Activated CD4-positive, alpha-beta T cell treated with anti-CD3 and anti-CD28 coated beads for 36 hours (primary cell): ENCODE measurements at places on chromosomes 7 and 10. TPM values are rescaled to one million over a fixed set of nuclear protein-coding genes. Genes with fewer than 3 reads are reported as not detected.

DNA sequence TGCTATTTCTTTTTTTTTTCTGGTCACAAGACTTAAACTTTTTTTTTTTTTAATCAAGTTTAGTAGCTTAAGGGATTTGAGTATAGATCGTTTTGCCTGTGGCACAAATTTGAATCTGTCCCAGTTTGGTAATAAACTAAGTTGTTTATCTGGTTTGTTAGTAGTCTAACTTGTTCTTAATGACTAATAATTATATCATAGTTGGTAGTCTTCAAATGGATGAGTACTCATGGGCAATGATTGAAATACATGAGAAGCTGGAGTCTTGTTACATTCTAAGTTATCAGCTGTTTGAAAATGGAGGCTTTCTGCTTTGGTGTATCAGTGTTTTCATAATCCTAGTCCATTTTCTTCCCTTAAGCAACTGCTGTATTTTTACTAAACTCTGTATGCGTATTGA, 12.3 kb downstream of the BTAF1 start:
- no peak overlapping the region for H3K27ac ChIP-seq
- DNase-seq, result no peak
- H3K27me3 ChIP-seq, result no peaks in the 10 kb centered on the region
- no peak overlapping the region for H3K4me3 ChIP-seq
- peaks cover 48% of the 10 kb centered on the region for H3K4me1 ChIP-seq

DNA sequence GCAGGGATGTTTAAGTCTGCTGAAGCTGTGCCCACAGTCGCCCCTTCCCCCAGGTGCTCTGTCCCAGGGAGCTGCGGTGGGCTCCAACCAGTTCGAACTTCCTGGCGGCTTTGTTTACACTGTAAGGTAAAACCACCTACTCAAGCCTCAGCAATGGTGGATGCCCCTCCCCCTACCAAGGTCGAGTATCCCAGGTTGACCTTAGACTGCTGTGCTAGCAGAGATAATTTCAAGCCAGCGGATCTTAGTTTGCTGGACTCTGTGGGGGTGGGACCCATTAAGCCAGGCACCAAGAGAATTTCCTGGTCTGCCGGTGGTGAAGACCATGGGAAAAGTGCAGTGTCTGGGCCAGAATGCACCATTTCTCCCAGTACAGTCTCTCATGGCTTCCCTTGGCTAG, 56.0 kb downstream of the CCDC7 start:
- H3K27ac ChIP-seq, result no peak overlapping the region
- DNase-seq, result no peak
- peaks cover 7% of the 10 kb centered on the region for H3K4me1 ChIP-seq
- peaks cover 39% of the 10 kb centered on the region for H3K36me3 ChIP-seq
- H3K4me3 ChIP-seq, result no peak overlapping the region

GRCh38 chr7:134856091-134856490, 76.7 kb downstream of the CALD1 start:
- no peaks in the 10 kb centered on the region for H3K27me3 ChIP-seq
- DNase-seq, result no peak
- peak overlapping the region; percentile 63 for H3K27ac ChIP-seq
- H3K4me3 ChIP-seq, result no peak overlapping the region
- peaks cover 8% of the 10 kb centered on the region for H3K36me3 ChIP-seq
- peaks cover 33% of the 10 kb centered on the region for H3K4me1 ChIP-seq

DNA sequence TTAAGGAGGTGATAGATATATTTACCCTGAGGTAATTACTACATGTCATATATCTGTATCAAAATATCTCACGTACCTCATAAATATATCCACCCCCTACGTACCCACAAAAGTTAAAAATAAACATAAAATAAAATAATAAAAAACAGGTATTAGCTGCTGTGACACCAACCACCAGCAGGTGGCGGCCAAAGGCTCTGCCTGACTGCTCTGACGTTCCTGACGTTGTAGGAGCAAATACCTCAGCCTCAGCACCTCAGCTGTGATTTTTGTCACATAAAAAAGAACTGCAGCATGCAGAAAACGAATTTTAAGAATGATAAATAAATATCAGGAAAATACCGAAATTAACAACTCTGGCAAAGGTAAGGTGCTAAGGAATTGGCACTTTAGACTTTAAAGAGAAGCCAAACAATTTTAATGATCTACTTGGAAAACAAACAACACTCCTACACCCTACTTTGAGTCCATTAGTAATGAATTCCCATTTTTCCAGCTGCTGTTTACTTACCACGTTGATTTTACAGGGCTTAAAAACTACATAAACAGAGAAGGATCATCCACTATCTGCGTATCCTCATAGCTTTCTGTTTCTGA, 125.4 kb upstream of the TARP start:
- no peak overlapping the region for H3K27ac ChIP-seq
- peaks cover 2% of the 10 kb centered on the region for H3K4me1 ChIP-seq
- H3K36me3 ChIP-seq, result no peaks in the 10 kb centered on the region
- H3K4me3 ChIP-seq, result no peak overlapping the region
- peak; percentile 72 for DNase-seq

DNA sequence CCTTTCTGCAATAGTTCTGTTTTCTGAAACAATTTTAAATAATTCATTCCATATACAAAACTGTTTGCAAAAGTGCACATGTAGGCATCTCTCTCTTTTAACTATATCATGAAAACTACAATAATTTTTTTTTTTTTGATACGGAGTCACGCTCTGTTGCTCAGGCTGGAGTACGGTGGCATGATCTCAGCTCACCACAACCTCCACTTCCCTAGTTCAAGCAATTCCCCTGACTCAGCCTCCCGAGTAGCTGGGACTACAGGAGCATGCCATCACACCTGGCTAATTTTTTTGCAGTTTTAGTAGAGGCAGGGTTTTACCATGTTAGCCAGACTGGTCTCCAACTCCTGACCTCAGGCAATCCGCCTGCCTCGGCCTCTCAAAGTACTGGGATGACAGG, 44.0 kb upstream of the SEMA3A start:
- H3K4me3 ChIP-seq, result no peak overlapping the region
- peaks cover 2% of the 10 kb centered on the region for H3K4me1 ChIP-seq
- no peaks in the 10 kb centered on the region for H3K36me3 ChIP-seq
- no peaks in the 10 kb centered on the region for H3K27me3 ChIP-seq

- no peak for DNase-seq
- H3K36me3 ChIP-seq, result no peaks in the 10 kb centered on the region
- H3K4me1 ChIP-seq, result no peaks in the 10 kb centered on the region
- peaks cover 1% of the 10 kb centered on the region for H3K27me3 ChIP-seq
- H3K4me3 ChIP-seq, result no peak overlapping the region
These were observed 212.5 kb downstream of the GLI3 start for GRCh38 chr7:42024537-42024936.

DNA sequence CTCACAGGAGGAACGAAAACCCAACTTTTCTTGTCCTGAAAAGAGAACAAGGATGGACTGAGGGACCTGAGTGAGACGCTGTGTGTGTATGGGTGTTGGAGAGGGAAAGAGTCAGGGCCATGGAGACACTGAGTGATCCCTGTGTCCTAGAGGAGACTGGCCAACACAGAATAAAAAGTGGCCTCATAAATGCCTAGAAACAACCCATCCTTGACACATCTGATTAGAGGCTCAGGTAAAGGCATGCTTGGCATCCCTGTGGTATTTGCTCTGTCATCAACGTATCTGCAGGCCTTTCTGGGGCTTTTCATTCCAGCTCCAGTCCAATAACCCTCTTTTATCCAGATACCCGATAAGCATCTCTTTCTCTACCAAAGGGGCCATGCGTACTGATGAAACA, 86.3 kb downstream of the FGFR2 start:
- no peak for DNase-seq
- H3K4me1 ChIP-seq, result peaks cover 4% of the 10 kb centered on the region
- no peak overlapping the region for H3K4me3 ChIP-seq
- H3K27me3 ChIP-seq, result no peaks in the 10 kb centered on the region

- H3K4me3 ChIP-seq, result no peak overlapping the region
- H3K27ac ChIP-seq, result no peak overlapping the region
- H3K36me3 ChIP-seq, result no peaks in the 10 kb centered on the region
- H3K4me1 ChIP-seq, result no peaks in the 10 kb centered on the region
- no peaks in the 10 kb centered on the region for H3K27me3 ChIP-seq
These were observed 69.3 kb upstream of the NPY start for GRCh38 chr7:24214670-24215069.

- H3K27me3 ChIP-seq, result peaks cover 33% of the 10 kb centered on the region
- no peak overlapping the region for H3K4me3 ChIP-seq
- no peak overlapping the region for H3K27ac ChIP-seq
- DNase-seq, result no peak
These were observed 1.7 kb upstream of the CYP2E1 start for GRCh38 chr10:133525444-133525843.

DNA sequence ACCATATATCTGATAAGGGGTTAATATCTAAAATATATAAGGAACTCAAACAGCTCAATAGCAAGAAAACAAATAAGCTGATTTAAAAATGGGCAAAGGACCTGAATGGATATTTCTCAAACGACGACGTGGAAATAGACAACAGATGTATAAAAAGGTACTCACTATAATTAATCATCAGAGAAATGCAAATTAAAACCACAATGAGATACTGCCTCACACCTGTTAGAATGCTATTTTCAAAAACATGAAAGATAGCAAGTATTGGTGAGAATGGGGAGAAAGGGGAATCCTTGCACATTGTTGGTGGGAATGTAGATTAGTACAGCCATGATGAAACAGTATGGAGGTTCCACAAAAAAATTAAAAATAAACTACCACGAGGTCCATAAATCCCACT, 163.2 kb downstream of the DKK1 start:
- H3K4me1 ChIP-seq, result no peaks in the 10 kb centered on the region
- H3K4me3 ChIP-seq, result no peak overlapping the region
- no peak for DNase-seq
- no peaks in the 10 kb centered on the region for H3K36me3 ChIP-seq
- no peak overlapping the region for H3K27ac ChIP-seq
- H3K27me3 ChIP-seq, result no peaks in the 10 kb centered on the region

- no peaks in the 10 kb centered on the region for H3K27me3 ChIP-seq
These were observed 255.5 kb upstream of the AOAH start for GRCh38 chr7:36979810-36980248.

- no peaks in the 10 kb centered on the region for H3K36me3 ChIP-seq
- peak; percentile 67 for DNase-seq
- H3K27me3 ChIP-seq, result peaks cover 6% of the 10 kb centered on the region
- no peak overlapping the region for H3K27ac ChIP-seq
- H3K4me1 ChIP-seq, result peaks cover 16% of the 10 kb centered on the region
These were observed 127.5 kb downstream of the ABCA13 start for GRCh38 chr7:48298779-48299178.

DNA sequence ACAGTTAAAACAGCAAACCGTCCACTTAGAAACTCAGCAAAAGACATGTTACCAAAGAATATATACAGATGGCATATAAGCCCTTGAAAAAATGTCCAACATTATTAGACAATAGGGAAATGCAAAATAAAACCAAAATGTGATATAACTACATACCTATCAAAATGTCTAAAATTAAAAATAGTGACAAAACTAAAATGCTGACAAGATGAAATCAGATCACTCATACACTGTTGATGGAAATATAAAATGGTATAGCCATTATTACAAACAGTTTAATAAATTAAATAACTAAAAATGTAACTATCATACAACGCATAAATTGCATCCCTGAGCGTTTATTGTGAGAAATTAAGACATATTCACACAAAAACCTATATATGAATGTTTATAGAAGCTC, 939.7 kb upstream of the ZWINT start:
- H3K4me3 ChIP-seq, result no peak overlapping the region
- DNase-seq, result no peak
- no peak overlapping the region for H3K27ac ChIP-seq
- H3K36me3 ChIP-seq, result no peaks in the 10 kb centered on the region

DNA sequence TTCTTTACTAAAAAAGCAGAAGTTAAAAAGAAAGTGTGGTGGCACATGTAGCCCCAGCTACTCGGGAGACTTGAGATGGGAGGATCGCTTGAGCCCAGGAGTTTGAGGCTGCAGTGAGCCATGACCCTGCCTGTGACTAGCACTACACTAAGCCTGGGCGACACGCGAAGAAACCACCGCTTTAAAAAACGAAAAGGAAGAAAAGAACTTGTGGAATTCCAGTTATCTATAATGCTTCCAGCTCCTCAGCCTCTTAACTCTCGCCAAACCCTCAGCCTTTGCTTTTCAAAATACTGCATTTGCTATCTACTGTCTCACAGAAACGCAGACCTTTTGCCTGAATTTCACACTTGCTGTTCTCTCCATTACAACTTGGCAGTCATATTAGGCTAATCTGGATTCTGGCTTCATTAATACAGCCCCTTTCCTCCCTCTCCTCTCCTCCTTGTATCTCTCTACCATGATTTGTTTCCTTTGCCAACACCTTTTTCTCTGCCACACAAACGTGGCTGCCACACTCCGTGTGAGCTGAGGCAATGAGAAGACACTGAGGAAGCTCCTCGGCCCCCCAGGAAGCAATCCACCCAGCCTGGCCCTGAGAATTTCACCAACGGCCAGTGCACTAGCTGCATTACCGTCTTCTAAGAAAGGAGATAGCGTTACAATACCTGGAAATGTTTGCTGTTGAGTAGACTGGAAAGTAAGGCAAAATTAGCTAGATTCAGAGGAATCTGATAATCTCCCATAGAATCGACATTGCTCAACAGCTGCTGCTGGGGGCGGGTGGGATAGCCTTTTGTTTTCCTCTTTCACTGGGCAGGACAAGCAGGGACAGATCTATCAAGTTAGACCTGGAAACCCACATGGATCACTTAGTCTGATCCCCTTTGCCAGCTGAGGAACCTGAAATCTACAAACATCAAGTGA, 37.2 kb downstream of the CALML5 start:
- peaks cover 17% of the 10 kb centered on the region for H3K4me1 ChIP-seq
- no peak for DNase-seq
- H3K27me3 ChIP-seq, result no peaks in the 10 kb centered on the region
- peaks cover 12% of the 10 kb centered on the region for H3K36me3 ChIP-seq
- no peak overlapping the region for H3K27ac ChIP-seq

DNA sequence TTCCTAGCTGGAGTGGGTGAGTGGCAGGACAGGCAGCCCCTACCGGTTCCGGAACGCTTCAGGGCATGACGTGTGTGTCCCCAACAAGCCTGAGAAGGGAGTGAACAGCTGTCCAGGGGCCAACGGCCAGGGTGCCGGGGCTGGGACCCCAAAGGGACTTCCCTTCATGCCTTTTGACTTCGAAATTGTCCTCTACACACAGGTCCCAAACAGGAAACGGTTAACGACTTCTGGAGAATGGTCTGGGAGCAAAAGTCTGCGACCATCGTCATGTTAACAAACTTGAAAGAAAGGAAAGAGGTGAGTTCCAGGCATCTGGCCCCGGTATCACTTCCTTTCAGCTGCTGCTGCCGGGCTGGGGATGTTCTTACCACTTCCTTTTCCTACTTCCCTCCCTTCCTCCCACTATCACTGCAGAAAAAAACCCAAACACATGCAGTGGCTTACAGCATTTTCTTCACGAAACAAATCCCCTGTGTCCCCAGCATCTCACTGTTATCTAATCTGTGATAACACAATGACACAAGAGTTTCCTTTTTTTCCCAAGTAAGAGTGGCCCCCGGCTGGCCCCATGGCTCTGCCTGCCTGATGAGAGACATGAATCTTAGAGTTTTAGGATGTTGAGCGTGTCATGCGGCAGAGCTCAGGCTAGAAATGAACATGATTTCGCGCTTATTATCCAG, 63.2 kb downstream of the MKI67 start:
- peak overlapping the region; percentile 90 for H3K27ac ChIP-seq

- DNase-seq, result no peak
- no peaks in the 10 kb centered on the region for H3K27me3 ChIP-seq
- H3K27ac ChIP-seq, result no peak overlapping the region
- H3K4me1 ChIP-seq, result no peaks in the 10 kb centered on the region
- H3K36me3 ChIP-seq, result no peaks in the 10 kb centered on the region
These were observed 644.4 kb downstream of the KCNMA1 start for GRCh38 chr10:76993213-76993612.

Gene HOXA3
- not detected for total RNA-seq

Gene HMX2
- total RNA-seq, result 0.18 TPM

Gene PSD
- 11.2 TPM for total RNA-seq

Gene CCDC3
- total RNA-seq, result 0.18 TPM

Gene DOCK4
- 0.32 TPM for total RNA-seq
